ENCODE measurements at places on chromosomes 5 and 9.

- DNase-seq: no peak
Measured at GRCh38 chr9:117412006-117412715, 2.7 kb downstream of the ASTN2 start.

GRCh38 chr5:31759925-31760324, 121.0 kb downstream of the PDZD2 start:
- DNase-seq: no peak

DNA sequence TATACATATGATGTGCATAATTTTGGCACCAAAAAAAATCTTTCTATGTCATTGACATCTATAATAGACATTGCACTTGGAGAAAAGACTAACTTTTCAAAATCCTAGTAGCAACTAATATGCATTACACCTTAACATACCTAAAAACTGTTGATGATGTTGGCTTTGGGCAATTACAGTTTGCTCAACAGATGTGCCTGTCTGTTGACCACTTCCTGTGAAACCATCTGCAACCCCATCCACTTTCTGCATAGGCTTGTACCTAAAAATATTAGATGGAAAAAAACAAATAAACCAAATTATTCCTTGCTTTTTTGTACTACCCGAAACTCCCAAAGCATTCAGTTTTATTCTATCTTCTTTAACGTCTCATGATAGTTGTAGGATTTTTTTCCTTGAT, 248.6 kb downstream of the RFX3 start:
- no peak for DNase-seq

GRCh38 chr5:106493910-106494309, 1176.8 kb downstream of the EFNA5 start:
- no peak for DNase-seq

DNA sequence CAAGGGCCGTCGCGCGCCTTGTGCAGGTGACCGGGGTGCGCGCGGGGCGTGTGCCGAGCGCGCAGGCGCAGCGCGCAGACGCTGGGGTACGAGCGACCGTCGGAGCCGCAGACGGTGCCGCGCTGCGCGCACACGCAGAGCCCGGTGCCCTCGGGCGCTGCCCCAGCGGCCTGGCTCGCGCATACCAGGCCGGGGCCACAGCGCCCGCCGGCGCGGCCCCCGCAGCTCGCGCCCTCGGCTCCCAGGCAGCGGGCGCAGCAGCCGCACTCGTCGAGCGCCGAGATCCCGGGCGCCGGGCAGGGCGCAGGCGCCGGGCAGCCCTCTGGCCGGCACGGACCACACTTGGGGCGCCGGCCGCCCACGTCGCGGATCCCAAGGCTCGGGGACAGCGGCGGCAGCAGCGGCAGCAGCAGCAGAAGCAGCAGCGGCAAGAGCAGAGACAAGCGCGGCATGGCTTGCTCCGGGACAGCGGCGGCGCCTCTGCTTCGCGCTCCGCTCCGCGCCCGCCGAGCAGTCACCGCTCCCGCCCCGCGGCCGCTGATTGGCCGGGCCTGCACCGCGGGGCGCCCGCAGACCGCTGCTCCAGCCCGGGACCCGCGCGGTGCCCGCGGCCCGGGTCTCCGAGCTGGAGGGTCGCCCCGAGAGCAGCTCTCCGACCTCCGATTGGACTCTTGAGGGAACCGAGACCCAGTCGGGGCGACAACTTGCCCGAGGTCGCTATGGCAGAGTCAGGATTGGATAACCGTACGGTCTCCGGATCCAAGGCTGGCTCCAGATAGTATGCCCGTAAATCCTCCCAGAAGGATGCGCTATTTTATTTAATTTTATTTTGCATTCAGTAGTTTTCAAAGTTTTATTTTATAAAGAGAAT, at the start of gene IGFBPL1:
TSS of gene IGFBPL1 (minus strand) at position 482 of the 871 bp plus-strand sequence. CDS start at position 452, 30 bp downstream.
- DNase-seq: no peak

DNA sequence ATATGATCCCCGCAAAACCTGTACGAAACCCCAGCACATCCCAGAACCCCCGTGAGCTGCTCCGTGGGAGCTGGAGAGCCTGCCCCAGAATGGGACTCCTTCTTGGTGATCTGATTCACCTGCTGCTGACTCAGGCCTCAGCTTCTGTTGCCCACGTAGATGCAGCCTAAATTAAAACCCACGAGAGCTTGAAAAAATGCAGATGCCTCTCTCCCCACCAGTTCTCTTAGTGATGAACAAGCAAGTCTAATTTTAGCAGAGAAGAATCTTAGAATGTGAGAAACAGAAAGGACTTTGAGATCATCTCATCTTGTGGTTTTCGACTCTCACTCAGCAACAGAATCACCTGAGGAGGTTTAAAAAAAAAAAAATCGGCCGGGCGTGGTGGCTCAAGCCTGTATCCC, 57.6 kb downstream of the TMOD1 start:
- no peak for DNase-seq

DNA sequence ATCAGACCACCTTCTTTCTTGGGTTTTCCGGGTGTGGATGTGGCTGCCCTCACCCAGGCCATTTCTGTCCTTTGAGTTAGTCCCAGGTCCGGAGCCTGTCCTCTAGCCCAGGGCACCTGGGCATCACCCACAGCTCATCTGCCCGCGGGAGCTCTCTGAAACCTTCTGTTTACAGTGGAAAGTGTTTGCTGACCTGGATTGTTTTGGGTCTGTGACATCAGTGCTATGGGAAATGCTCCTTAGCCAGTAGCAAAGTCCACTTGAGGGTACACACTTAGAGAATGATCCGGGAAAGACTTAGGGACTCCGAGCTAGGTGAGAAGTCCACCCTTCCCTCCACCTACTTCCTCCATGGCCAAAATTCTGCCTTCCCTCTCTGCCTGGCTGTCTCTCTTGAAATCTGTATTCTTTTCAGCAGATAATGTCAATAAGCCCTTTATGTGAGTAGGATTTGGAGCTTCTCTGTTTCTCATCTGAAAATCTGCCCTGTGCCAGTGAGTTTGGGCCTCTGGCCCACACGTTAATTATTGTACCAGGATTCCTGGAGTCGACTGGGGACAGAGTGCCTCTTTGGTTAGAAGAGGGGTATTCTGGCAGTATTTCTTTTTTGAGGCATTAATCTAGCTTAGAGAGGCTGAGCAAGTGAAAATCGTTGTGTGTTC, 19.9 kb downstream of the ABLIM3 start:
- no peak for DNase-seq

DNA sequence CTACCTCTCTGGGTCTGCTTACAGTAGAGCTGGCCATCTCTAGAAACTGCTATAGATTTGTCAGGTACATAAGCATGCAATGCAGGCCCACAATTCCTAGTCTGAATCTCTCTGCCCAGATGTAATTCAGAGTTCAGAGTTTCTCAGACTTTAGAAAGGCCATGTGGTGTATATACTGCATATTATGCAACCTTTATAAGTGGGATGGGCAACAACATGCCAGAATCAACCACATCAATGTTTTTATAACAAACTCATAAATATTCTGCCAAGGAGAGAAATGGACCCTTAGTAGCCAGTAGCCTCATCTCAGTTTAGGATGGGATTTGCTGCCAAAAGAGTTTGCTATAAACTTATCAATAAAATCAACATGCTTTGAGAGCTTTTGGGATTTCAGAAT, 78.8 kb downstream of the SLC1A1 start:
- DNase-seq: no peak

DNA sequence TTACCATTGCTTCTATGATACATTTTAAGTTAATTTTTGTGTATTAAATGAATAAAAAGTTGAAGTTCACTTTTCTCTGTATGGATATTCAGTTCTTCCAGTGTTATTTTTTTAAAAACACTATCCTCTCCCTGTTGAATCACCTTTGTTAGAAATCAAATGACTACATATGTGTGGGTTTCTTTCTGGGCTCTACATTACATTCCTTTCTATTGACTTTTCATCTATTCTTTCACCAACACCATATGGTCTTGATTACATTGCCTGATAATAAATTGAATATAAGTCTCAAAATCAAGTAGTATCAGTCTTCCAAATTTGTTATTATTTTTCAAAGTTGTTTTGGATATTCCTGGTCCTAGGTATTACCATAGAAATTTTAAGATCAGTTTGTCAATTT, 7.3 kb upstream of the RASEF start:
- no peak for DNase-seq

GRCh38 chr5:95393279-95393678, 2.1 kb downstream of the FAM81B start:
- no peak for DNase-seq

DNA sequence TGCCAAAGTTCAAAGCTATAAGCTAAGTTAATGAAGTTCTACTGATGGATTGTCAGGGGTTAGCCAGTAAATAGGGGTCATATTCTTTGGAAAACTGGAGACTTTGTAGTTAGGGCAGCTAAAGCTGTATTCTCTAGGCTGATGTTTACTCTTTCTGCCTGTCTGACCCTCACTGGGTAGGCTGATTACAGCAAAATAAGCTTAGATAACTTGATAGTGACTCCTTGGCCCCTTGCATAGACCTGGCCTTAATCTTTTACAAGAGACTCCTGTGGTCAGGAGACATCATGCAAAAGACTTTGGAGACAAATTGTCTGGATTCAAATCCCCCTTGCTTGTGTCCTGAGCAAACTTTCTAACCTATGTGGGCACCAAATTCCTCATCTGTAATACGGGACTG, 314.4 kb upstream of the MSX2 start:
- no peak for DNase-seq

DNA sequence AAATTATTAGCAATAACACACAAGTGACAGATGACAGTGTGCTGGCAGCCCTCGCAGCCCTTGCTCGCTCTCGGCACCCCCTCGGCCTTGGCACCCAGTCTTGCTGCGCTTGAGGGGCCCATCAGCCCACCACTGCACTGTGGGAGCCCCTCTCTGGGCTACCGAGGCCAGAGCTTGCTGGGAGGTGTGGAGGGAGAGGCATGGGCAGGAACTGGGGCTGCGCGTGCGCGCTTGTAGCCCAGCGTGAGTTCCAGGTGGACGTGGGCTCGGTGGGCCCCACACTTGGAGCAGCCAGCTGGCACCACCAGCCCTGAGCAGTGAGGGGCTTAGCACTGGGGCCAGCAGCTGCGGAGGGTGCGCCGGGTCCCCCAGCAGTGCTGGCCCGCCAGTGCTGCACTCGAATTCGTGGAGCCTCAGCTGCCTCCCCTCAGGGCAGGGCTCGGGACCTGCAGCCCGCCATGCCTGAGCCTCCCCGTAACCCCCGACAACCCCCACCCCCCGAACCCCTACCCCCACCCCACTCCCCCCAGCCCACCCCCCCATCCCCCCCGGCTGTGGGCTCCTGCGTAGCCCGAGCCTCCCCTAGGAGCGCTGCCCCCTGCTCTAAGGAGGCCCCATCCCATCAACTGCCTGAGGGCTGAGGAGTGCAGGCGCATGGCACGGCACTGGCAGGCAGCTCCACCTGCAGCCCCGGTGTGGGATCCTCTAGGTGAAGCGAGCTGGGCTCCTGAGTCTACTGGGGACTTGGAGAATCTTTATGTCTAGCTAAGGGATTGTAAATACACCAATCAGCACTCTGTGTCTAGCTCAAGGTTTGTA, 240.9 kb downstream of the TRIM36 start:
- DNase-seq: no peak

DNA sequence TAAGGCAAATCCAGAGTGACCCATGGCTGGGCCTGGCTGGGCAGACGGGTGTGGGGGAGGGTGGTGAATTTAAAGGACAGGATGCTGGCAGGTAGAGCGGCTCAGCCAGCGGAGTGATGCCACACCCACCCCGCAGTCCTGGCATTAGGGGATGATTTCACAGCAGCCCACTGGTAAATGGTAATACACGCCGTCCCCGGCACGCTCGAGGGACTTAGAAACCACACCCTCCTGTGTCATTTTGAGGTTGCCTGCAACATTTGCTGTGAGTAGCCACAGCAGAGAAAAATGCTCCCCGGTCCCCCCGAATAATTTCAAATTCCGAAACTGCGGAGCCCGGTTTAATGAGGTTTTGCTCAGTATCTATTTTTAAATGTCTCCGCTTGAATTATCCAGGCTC, 71.3 kb upstream of the FCN2 start:
- DNase-seq: no peak

DNA sequence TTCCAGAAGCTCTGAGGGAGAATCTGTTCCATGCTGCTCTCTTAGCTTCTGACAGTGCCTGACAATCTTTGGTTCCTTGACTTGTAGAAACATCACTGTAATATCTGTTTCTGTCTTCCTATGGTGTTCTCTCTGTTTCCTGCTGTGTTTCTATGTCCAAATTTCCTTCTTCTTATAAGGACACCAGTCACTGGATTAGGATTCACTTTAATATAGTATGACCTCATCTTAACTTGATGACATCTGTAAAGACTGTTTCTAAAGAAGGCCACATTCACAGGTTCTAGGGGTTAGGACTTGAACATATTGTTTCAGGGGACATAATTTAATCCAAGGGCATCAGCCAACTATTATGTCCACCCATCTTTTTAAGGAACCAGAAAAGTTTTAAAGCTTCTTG, 265.6 kb downstream of the ZSWIM6 start:
- DNase-seq: no peak

DNA sequence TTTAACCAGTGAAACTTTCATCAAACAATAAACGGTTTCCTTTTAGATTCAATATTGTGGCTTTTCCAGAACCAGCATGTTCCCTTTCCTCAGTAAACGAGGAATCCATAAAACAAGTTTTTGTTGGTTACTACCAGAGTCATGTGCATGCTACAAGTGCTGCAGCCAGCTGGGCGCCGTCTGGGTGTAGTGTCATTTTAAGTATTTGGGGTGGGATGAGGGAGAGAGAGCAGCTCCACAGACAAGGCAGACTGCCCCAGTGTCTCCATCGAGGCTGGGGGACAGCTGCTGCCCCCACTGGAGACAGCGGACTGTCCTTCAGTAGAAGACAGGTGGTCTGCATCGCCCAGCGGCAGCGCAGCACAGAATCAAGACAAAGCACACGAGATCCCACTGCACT, 17.3 kb downstream of the ARPC5L start:
- DNase-seq: no peak

- DNase-seq: no peak
Measured at GRCh38 chr5:66796305-66797292, 200.4 kb downstream of the MAST4 start.

GRCh38 chr5:120293796-120294195, 170.3 kb upstream of the PRR16 start:
- no peak for DNase-seq

GRCh38 chr9:130944510-130945058, 5.5 kb upstream of the FIBCD1 start:
- no peak for DNase-seq

DNA sequence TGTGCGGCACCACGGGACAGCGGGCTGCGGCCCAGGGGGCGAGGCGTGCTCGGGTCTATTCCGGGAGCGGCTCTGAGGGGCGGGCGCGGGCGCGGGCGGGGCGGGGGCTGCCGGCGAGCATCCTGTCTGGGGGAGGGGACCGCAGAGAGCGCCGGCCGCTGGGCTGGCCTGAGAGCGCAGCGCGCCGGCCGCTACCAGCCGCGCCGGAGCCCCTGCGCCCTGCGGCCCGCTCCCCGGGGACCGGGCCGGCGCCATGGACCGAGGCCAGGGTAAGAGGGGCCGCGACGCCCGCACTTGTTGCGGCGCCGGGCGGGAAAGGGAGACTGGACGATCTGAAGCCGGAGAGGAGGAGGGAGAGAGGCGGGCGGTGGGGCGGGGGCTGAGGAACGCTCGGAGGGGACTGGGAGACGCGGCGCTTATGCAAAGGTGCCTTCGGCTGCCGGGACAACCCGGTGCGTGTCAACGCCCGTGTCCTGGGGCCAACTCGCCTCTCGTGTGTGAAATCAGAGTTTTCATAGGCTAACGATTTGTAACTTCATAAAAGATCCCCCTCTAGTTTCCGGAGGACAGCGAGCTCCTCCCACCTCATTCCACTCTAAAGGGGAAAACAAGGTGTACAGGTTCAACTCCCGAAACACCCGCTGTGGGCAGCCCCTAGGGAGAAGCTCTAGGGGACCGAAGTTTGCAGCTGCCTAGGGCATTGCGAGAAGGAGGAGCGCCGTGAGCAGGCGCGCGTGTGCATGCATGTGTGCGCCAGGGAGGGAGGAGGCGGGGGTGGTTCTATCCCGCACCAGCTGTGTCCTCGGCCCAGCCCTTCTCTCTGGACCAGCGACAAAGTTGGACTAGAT, at the start of gene AFAP1L1:
TSS of gene AFAP1L1 (plus strand) at position 144 of the 848 bp plus-strand sequence. CDS start at position 254, 110 bp downstream.
- DNase-seq: no peak
